Left renal cortex interstitium (tissue), 4 donors: ENCODE measurements at places on chromosomes 5 and 9. TPM values are rescaled to one million over a fixed set of nuclear protein-coding genes. Genes with fewer than 3 reads are reported as not detected.

DNA sequence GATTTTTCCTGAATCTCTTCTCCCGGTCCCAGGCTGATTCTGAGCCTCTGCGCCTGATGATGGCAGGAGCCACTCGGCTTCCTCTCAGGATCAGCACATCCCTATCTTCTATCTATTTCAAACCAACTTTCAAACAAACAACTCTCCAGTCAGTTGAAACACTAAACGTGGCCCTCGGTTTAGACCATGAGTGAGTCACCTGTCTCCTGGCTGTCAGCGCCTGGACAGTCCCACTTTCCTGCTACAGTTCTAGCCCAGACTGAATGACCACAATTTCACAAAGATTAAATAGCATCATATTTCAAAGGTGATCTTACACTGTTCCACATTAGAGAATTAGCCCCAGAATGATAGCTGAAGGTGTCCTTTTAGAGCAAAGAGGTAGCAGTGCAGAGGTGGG, 6.2 kb downstream of the SLC6A19 start:
- DNase-seq, result no peak

Gene PHF24
- 0.21 TPM for polyA plus RNA-seq

- DNase-seq, result no peak
These were observed 3.9 kb upstream of the TAL2 start for GRCh38 chr9:105658351-105658750.

- DNase-seq, result no peak
These were observed 8.3 kb downstream of the KIF2A start for GRCh38 chr5:62314213-62314830.

DNA sequence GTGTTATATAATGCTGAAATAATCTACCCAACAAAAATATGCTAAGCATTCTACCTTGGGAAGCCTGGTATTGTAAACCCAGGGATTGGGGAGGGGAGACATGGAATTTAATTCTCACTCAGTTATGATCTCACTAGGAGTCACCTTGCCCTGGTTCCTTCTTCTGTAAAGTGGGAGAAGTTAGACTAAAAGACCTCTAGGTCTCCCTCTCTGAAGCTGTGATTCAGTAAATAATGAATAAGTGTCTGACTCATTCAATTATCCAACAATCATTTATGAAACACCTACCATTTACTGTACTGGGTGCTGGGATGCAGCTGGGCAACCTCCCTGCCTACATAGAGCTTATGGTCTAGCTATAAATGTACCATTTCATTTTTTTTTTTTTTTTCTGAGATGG, 20.2 kb upstream of the SPARC start:
- no peak for DNase-seq

DNA sequence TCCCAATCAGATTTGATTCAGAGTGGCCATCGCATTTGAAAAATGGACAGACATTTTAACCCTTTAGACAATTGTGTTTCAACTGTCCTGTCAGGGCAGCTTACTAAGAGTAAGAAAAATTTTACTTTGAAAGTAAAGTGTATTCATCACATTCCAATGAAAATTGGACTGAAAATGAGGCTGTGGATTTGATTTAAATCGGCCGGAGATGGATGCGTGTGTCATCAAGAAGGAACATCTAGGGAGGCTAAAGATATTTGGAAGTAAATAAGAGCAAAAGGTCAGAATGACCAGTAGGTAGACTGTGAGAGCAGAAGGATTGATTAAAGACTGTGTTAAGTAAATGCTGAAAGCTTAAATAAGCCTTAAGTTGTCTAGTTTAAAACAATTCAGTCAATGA, 1.5 kb downstream of the ZCCHC7 start:
- no peak for DNase-seq

DNA sequence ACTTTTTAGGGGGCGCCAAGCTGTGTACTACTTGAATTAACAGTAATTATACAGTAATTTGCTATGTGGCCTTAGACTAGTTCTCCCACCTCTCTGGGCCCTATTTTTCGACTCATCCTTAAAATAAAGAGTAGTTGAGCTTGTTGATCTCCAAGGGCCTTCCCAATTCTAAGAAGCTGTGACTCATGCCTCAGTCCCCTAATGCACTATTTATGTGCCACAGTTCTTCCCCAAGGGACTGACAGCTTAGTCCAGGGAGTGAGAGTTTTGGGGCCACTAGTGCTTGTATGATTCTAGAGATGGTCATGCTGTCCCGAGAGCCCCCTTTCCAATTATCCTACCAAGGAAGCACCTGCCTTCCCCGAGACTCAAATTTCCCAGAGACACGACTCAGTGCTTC, 149.7 kb downstream of the PAPPA start:
- no peak for DNase-seq

DNA sequence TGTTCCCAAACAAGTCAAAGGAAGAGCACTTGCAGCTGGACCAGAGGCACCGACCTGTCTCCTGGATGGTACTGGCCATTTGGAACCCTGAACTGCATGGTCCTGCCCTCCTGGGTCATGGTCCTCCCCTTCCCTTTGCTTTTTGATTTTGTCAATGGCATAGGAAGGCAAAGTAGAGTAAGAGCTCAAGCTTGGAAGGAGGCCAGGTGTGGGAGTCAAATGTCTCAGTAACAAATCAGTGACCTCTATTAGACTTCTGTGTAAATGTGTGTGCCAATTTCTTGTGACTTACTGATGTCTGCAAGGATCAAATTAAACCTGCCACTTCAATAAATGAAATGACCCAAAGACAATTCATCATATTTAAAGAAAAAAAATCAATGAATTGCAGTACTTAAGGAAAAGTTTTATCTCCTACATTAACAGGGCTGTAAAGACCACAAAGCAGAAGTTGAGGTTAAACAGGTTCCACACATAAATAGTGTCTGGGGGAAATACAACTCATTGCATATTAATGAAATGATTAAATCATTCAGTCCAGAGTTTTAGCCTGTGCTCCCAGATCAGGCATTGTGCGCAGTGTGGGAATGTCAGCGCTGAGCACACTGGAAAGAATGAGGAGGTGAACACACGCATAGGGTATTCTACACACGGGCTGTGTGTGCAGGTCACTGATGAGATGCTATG, 32.7 kb downstream of the OSMR start:
- DNase-seq, result no peak

Gene LCNL1
- 0.17 TPM for polyA plus RNA-seq

DNA sequence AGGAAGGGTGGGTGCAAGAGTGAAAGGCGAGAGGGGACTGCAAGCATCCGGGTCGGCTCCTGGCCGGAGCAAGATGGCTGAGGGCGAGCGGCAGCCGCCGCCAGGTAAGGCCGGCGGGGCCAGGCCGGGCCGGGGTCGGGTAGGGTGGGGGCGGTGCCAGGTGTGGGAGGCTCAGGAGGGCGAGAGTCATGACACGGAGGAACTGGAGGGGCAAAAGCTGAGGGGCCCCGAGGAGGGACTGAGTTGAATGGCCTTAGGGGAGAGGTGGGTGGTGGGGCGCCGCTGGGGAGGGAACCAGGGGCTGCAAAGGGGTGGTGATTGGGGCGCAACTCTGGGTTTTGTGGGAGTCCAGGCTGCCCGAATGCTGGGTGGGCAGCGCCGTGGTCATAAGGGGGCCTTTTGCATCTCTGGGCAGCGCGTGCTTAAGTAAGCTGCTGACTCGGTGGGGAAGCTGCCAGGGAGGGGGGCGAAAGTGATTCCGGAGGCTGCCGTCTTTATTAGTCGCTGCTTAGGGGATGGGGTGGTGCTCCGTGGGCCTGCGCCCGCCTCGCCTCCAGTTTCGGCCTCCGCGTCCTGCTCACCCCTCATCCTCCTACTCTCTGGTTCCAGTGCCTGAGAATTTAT, 425 bp downstream of the PTPA start:
- no peak for DNase-seq

Gene PHYHD1
- polyA plus RNA-seq, result 64.1 TPM

Gene SLC46A2
- 0.23 TPM for polyA plus RNA-seq

- DNase-seq, result no peak
These were observed 280.3 kb downstream of the ARHGEF28 start for GRCh38 chr5:73906277-73906676.

DNA sequence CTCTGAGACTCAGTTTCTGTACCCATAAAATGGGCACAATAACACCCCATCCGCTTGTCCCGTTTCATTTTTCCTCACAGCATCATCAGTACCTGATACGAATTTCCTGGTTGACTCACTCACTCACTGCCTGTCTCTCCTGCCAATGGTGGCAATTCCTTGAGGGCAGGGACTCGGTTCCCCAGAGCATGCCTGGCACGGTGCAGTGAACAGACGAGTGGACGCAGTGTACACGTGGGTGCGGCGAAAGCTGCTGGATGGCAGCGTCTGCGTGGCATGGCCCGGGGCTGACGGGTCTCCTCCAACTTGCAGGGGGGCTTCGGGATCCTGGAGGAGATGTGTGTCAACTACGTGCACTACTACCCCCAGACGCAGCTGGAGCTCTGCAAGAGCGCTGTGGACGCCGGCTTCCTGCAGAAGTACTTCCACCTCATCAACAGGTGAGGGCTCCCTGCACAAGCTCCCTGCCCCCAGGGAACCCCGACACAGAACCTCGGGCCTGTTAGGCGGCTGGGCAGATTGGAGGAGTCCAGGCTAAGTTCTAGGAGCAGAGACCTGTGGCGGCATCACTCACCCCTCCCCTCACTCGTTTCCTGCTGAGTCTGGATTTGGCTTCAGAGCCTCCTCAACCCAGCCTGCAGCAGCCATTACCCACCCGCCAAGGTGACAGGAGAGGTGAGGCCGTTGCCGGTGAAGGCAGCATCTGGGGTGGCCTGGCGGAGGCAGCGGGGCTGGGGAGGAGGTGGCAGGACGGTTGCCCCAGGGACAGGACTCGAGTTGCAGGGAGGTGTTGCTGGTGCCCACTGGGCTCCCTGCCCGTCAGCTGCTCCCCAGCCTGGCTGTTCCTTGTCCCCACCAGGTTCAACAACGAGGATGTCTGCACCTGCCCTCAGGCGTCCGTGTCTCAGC, 20.3 kb downstream of the DBH start:
- no peak for DNase-seq

DNA sequence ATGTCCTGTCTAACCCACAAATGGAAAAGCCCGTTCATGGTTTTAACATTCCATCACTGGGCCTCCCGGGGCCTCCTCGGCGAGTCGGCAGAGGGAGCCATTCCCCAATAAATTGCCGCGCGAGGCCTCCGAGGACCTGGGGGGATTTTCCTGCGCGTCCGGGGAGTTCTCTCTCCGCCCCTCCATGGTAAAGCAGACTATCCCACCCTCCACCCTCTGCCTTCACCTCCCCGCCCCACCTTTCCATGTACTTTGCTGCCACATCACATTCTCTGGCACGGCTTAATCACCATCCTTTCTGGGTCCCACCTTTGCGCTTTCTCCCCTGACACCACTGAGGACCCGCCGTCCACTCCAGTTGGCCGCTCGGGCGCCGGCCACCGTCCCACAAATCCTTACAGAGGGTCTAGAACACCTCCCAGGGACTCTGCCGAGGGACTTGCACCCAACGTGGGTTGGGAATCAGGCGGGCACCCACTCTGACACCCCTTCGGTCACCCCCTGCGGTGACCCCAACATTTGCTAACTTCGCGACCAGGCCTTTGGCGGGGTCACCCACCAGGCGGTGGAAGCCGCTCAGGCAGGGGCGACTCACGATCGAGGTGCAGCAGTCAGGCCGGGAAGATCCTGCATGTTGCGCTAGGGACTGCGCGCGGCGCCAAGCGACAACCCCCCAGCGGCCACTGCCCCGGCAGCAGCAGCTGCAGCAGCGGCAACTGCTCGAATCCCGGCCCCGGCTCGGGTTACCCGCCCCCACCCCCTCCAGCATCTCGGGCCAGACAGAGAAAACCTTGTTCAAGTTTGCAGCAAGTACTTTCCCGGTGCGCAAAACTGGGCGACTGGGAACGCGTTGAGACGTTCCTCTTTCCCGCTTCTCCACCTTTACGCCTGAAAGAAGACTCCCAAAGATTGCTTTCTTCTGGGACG, at the start of gene MEGF10:
Gene MEGF10 (plus strand): TSS at position 778 of the 927 bp plus-strand sequence. CDS start 40,513 bp downstream, outside the sequence.
- DNase-seq, result peak; percentile 46

Gene LECT2
- polyA plus RNA-seq, result 1.9 TPM

DNA sequence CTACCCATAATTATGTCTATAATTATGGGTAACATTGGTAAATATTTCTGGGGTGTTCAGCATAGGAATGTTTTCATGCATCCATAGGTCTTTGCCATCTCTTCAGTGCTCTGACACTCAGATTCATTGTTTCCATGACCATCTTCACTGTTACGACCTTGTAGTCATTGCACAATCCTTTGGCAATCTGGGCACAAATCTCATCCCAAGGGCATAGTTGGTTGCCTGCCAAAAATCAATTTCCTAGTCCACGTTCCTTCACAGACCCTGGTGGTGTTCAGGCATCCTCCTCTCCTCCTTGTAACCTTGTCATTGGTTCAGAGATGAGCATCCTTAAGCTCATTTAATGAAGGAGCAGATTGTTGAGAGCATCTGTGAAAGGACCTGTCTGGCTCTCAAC, 1400.7 kb downstream of the CDH12 start:
- no peak for DNase-seq

DNA sequence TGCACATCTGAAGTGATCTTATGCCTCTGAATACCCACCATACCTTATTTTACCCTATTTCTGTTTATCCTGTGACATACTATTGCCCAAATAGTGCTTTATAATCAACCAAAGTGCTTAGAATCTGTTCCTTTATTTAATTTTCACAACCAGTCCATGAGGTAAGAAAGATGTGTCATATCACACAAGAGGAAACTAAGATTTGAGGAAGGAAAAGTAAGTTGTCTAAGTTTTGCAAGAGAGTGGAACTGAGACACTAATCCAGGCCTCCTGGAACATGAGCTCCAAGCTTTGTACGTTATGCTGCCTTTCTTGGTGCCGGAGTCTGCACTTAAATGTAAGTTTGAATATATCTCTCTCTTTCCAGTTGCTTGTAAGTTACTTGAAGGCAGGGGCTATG, 17.2 kb downstream of the KDM3B start:
- DNase-seq, result no peak

DNA sequence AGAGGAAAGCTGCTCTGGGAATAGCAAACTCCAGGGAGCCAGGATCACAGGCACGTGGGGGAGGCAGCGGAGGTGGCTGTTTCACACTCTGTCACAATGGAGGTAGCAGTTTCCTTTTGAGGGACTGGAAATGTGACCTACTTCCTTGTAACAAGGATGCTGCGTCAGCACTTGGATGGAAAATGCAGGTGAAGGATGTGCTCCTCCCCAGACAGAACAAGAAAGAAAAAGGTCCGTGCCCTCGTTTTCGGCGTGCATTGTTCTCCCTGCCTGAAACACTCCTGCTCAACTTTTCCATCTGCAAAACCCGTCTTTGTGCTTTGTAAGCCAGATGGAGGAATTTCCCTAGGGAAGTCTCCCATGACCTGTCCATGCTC, 55.1 kb upstream of the SH3PXD2B start:
- DNase-seq, result no peak

Gene ARL10
- 16.7 TPM for polyA plus RNA-seq

DNA sequence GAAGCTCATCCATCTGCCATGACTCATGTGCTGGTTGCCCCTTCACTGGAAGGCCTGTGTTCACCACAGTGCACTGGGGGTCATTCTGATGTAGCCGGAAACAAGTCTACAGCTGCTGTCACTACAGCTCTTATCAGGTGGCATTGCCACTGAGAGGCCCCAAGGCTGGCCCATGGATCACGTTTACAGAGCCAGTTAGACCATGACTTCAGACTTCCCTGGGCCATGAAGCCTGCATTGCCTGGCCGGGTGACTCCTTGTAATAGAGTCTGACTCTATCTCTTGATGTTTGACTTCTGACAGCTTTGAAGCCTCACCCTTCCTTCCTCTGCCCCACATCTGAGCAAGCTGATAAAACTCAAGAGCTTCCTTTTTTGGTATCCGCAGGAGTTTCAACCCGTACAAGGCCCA, 473.5 kb upstream of the DAP start:
- DNase-seq, result no peak

Gene SPATA31A3
- not detected for polyA plus RNA-seq

Gene STK32A
- polyA plus RNA-seq, result 17.3 TPM
